NCI-H2171 treated with DMSO at 0.1 percent for 48 hours (cell line): ENCODE measurements at places on chromosomes 4 and X.

DNA sequence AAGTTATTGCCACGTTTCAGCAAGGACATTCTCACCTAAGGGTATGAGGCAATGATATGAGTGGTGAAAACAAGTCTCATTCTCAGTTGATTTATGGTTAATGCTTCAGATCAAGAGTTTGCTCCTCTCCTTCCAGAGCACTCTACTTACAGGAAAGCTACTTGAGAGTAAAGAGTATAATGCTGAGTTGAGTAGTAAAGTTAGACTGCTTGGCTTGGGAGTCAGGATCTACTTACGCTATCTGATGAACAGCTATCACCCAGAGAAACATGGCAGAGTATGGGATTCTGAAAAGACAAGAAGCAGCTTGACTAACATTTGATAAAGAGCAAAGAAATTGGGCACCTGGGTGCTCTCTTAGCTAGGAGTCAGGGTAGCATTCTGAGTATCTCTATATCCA lies 211.8 kb downstream of the GLUD2 start:
- no peak for DNase-seq

GRCh38 chr4:1983053-1983845 lies 25.5 kb downstream of the NELFA start:
- DNase-seq: no peak

- no peak for DNase-seq
Measured at GRCh38 chr4:88102026-88102425, 56.4 kb downstream of the ABCG2 start.

- DNase-seq: no peak
Measured at GRCh38 chr4:76257824-76258223, 6.3 kb downstream of the FAM47E start.

DNA sequence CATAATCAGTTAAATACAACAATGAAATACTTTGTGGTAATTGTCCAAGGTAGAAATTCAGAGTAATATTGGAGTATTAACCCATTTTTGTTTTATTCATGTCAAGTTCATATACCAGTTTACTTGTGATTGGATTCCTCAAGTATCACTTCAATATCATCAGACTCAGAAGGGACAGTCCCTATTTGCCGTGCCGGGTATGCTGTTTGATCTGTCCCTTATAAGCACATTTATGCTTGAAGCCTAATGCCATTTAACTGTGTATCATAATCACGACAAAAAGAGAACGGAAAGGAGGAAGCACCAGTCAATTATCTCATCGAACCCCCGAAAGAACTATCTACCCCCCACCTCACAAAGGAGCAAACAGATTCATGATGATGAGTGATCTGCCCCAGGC lies 171.0 kb upstream of the TBL1X start:
- no peak for DNase-seq

DNA sequence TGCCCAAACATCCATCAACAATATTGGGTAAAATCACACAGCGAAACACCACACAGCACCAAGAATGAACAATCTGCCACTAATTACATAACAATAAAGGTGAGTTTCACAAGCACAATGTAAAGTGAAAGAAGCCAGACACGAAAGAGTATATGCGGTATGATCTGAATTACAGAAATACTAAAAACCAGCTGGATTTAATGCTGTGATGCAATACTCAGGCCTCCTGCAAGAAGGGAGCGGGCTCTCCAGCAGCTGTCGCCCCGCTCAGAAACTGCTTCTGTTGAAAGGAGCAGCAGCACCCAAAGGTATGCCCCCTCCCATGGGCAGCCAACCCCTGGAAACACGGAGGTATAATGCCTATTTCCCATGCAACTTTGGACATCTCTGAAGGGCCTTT lies 77.0 kb downstream of the PAPSS1 start:
- DNase-seq: no peak

DNA sequence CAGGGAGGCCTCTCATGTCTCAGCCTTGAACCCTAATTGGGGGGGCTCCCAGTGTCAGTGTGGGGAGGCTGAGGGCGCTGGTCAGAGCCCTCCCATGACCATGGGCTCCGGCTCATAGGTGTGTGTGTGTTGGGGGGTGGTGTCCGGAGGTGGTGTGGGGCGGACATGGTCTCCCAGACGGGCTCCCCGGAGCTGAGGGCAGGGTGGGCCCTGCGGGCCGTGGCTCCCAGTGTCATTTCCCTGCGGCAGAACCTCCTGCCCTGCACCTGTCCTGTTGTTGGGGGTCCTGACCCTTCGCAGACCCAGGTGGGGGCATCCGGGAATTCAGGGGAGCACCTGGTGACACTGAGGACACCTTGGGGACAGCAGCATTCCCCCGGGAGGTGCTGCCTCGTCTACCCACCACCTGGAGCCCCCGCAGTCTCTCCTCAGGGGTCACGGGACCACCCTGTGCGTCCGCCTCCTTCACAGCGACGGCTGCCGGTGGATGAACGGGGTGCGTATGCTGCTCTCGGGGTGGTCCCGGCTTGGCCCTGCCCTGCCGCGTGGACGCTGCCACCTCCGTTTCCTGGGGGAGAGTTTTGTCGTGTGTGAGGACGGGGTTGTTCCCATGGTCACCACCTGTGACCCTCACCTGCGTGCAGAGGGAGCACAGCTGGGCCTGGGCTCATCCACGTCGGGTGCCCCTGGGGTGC lies 14.5 kb upstream of the GTPBP6 start:
- no peak for DNase-seq

GRCh38 chrX:132631579-132632232 lies 142.9 kb upstream of the MBNL3 start:
- peak; percentile 40 for DNase-seq

DNA sequence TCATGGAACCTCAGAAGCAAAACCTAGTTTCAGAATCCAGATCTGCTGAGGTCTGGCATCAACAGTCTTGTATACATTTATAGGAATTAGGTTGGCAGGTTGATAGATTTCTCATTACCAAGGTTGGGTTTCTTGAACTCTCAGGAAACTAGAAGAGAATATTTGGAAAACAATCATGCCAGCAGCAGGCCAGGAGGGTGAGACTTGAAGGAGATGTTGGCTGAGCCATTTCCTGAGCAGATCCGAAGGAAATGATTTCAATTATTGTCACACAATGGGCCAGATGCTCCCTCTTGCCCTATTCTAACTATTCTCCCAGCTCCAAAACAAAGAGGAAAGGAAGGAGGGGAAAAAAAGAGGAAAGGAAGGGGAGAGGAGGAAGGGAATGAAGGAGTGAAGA lies 45.2 kb downstream of the SHROOM4 start:
- DNase-seq: no peak

DNA sequence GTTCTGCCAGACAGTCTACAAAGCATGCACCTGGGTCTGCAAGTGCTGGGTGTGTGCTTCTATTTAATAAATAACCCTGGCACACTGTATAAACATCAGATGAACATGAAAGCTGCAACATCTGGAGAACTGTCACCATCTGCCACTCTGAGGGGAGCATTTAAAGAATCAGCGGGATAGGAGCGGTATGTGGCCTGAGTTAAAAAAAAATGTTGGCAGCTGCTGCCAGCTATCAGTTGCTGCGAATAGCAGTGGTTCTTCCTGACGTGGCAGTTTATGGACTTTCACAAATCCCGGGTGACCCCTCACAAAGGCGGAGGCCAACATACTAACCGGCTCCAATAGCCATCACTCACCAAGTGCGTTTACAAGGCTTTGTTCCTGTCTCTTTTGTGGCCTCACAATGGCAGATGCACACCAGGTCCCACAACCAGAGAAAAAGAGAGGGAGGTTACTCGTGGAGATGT lies 95.1 kb downstream of the RASL11B start:
- peak; percentile 97 for DNase-seq

DNA sequence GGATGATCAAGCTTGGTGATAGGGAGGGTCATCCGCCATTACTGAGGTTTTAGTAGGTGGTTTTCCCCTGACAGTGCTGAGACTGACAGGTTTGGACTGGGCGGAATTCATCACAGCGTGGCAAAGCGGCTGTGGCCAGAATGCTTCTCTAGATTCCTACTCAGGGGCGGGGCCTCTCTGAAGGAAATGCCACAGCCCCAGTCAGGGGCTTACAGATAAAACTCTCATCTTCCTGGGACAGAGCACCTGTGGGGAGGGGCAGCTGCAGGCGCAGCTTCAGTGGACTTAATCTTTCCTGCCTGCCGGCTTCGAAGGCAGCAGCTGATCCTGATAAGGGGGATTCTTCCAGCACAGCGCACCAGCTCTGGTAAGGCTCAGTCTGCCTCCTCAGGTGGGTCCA lies 316.7 kb downstream of the RPA4 start:
- no peak for DNase-seq

DNA sequence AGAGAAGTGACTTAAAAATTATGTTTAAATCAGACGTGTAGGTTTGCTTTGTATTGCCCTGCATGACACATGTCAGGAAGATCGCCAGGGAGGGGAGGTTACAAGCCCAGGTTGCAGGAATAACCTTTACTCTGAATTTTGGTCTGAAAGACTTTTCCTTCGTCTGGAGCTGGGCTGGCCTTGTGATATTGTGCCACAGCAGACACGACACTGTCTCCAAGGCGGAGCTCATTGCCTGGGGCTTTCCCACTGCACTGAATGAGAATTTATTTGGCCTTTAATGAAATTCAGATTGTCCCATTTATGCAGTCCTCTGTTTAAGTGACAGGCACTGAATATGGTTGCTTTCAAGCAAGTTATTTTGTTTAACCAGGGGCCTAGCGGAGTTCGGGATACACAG lies 45.1 kb downstream of the RHOH start:
- no peak for DNase-seq

DNA sequence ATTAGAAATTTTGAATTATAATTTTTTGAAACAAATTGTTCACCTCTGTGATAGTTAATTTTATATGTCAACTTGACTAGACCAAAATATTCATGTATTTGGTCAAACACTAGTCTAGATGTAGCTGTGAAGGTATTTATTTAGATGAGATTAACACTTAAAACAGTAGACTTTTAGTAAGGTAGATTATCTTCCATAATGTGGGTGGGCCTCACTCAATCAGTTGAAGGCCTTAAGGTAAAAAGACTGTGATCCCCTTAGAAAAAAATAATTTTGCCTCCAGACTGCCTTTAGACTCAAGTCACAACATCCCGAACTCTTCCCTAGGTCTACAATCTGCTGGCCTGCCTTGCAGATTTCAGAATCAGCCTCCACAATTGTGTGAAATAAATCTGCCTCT lies 177.3 kb upstream of the PABPC5 start:
- DNase-seq: no peak

DNA sequence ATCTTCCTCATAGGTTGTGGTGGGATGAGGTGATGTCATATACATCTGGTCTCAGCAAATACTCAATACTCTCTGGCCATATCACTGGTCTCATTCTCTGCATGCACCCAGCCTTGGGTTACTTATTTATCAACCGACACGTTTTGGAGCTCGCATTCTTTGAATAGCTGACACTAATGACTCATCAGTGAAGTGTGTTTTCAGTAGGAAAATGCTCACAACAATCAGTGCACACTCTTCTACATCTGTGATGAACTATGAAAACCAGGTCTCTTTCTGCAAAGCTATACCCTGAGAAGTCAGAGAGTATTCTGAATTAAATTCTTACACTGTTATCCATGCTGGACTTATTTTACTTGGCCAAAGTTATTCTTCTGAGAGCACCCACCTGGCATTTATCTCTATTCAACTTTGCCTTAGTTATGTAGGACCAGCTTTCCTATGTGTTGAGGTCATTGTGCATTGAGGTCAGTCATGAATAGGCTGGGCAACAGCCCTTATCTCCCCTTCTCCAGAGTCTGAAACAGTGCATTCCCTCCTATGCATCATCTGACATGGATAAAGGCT lies 58.7 kb upstream of the DHX15 start:
- DNase-seq: no peak

GRCh38 chrX:49901048-49901447 lies 21.3 kb upstream of the CLCN5 start:
- DNase-seq: peak; percentile 79

DNA sequence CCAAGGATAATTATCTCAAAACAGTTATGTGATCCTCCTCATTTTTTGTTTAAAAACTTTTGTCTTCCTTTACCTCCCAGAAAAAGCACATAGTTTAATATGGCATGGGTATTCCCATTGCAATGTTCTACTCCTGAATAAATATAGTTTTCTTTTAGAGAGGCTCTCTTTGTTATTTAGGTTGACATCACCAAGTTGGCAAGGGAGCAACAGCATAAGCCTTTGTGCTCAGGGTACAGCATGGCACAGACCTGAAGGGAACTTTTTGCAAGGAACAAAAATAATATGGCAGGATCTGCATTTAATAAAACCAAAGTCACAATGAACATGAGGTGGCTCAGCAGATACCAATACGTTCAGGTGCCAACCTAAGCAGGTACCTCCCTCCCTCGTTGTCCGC lies 47.1 kb upstream of the NPY2R start:
- DNase-seq: no peak

DNA sequence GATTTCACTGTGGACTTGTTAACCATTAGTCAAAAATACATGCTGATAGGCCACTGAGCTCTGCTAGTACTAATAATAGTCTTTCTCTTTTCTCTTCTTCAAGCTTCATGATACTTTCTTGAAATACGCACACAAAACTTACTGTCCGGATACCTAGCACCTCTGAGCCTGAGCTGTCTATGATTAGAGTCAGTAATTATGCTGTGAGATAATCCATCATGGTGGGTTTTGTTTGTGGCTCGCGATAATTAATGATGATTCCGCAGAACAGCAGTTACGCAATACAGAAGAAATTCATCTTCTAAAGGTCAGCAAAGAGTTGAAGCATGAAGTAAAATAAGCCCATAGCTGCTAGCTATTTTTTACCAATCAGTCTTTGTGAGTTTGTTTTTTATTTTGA lies 511.5 kb upstream of the GALNT7 start:
- DNase-seq: no peak

- no peak for DNase-seq
Measured at GRCh38 chrX:13304052-13304451, 15.8 kb downstream of the ATXN3L start.

DNA sequence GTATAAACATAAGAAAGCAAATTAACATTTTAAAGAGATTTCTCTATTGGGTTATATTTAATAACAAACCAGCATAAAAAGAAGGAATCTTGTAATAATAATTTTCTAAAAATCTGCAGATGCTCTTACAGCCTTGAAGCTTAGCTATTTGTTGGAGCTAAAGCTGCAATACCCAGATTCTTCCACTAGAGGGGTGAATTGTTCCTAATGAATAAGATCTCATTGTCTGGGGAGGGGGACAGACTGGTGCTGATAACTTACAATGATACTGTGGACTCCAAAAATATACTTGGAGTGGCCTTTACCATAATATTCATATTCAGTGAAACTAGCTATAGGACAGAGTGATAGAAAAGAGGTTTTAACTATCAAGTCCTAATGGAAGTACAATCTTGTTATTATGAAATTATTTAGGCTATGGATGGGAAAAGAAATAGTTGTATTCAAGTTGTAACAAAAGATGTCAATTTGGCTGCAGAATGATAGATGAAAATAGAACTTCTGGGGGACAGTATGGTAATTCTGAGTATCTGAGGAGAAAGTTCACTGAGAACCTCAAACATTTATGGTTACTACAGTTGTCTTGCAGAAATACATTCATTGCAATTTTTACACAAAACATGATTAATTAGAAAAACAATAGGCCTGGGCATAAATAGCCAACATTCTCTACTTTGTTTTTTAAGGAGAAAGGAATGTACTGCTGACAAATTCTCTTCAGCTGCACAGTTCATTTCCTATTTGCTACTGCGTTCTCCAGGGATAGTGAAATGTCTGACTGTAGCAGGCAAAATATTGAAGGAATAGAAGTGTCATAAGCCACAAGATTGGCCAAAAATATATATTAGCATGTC lies 443.3 kb downstream of the GBA3 start:
- peak; percentile 3 for DNase-seq
